ENCODE measurements at places on chromosomes 6 and 20.

- no peak for DNase-seq
Measured at GRCh38 chr20:22446613-22447446, 137.5 kb downstream of the FOXA2 start.

DNA sequence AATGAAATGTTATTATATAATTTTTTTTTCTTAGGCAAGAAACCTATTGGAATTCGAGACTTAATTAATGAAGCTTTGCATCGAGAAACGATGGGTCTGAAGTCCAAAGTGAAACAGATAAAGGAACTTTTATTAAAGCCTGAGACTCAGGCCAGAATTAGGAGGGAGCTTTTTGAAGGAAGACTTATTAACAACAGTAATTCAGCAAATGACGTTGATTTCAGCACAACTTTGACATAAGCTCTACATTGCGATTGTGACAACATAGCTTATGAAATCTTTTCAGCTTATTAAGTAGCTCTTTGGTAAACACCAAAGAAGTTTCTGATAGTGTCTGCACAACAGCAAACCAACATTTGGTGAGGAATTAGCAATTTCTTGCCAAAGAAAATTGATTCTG lies 147.1 kb downstream of the AKAP7 start:
- DNase-seq, result no peak

GRCh38 chr6:153131037-153131981 lies at the start of gene RGS17:
Gene RGS17 (minus strand): TSS chr6:153131282. CDS start chr6:153044018, 87,264 bp downstream.
- DNase-seq, result no peak

- no peak for DNase-seq
Measured at GRCh38 chr20:6954219-6954618, 186.7 kb downstream of the BMP2 start.

- DNase-seq, result no peak
Measured at GRCh38 chr6:3949521-3949920, 100.3 kb downstream of the FAM50B start.

DNA sequence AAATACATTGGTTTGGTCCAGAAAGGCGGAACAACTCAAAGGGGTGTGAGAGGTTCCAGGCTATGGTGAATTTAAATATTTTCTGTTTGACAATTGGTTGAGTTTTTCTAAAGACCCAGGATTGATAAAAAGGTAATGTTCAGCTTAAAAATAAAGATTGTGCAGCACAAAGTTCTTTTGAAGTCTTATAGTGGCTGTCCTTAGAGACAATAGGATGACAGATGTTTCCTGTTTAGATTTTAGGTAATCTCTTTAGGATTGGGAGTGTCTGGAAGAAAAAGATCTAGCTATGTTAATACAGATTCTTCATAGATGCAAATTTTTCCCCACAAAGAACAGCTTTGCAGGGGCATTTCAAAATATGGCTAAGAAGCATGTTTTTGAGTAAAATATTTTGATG lies 119.7 kb downstream of the GRIK2 start:
- DNase-seq, result no peak

GRCh38 chr20:61763740-61764400 lies 301.8 kb downstream of the TAF4 start:
- DNase-seq, result no peak
